ENCODE measurements at places on chromosomes 16 and 17.

DNA sequence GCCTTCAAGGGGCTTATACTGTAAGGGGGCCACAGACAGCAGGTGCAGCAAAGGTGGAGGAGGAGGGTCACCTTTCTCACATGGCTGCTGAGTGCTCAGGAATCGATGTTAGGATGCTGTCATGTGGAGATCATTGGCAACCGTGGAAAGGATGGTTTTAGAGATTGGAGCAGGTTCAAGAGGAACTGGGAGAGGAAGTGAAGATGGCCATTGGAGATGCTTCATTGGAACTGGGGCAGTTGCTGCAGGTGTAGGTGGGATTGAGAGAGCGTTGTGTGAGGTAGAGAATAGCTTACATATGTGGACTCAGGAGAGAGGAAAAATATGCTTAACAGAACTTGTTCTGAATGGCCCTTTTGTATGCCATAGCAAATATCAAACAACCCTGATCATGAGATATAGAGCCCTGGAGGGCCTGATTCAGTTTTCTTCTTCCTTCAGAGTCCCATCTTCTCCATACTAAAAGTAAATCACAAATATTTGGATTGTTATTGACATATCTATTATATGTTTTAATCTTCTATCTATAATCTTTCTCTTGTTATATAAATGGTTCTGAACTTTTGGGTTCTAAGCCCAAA, 40.8 kb downstream of the LDHD start:
- no peak for DNase-seq

GRCh38 chr17:14202388-14203166, 34.1 kb downstream of the CDRT15 start:
- DNase-seq, result no peak

- DNase-seq, result no peak
These were observed 83.9 kb upstream of the IRX5 start for GRCh38 chr16:54846766-54847165.

GRCh38 chr16:78461087-78461486, 361.6 kb downstream of the WWOX start:
- DNase-seq, result no peak

- DNase-seq, result no peak
These were observed 24.8 kb upstream of the ERN1 start for GRCh38 chr17:64154717-64155116.

- DNase-seq, result no peak
These were observed 18.5 kb downstream of the DNAI2 start for GRCh38 chr17:74292495-74292894.

GRCh38 chr17:77666462-77666861, 292.0 kb upstream of the TNRC6C start:
- DNase-seq, result no peak

DNA sequence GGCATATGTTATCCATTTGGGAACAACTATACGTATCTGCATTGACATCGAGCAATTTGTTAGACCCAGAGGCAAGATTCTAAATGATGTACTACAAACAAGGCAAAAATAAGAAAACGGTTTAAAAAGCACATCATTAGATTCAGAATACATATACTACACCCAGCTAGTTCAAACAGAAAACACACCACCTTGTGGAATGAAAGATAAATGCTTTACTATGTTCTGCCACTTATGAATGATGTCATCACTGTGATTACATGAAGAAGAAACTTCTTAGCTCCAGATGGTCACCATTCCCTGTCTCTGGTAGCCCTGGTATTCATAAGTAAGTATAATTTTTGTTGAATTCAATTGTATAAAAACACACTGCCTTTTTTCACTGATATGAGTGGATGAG, 7.8 kb downstream of the NACA2 start:
- DNase-seq, result no peak

DNA sequence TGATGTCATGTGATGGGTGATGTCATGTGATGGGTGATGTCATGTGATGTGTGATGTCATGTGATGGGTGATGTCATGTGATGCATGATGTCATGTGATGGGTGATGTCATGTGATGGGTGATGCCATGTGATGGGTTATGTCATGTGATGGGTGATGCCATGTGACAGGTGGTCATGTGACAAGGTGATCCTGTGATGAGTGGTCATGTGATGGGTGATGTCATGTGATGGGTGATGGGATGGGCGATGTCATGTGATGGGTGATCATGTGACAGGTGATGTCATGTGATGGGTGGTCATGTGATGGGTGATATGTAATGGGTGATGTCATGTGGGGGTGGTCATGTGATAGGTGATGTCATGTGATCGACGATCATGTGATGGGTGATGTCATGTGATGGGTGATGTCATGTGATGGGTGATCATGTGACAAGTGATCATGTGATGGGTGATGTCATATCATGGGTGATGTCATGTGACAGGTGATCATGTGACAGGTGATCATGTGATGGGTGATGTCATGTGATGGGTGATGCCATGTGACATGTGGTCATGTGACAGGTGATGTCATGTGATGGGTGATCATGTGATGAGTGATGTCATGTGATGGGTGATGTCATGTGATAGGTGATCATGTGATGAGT, 17.2 kb downstream of the CD300LB start:
- DNase-seq, result peak; percentile 62

DNA sequence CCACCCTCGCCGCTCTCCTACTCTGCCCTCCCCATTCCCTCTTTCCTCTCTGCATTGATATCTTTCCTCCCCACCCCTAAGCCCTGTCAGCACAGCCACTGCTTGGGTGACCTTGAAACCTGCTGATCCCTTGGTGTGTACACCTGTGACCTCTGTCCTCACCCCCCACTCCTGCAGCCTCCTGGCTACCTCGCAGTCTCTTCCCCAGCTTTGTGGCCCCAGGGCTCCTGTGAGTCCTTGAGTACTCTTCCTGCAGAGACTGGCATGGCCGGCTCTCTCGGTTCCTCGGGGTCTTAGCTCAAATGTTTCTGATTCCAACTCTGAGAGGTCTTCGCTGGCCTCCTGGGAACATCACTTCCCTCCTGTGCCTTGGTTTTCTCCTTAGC, 31.7 kb downstream of the ADCY7 start:
- no peak for DNase-seq

DNA sequence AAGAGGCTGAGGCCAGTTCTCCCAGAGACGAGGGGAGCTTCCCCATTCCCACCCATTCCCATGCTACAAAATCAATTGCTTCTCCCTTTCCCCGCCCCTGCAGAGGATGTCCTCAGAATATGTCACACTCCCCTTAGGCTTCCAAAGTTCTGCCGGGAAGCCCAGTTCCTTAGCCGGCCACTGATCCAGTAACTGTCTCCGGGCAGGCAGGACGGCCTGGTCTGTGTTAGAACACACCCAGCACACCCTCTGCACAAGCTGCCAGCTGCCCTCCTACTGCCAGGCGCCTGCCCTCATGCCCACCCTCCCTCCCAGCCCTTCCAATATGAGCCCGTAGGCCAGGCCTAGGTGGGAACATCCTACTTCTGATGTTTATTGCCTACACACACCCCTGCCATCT, 31.1 kb downstream of the SGSM2 start:
- no peak for DNase-seq

- no peak for DNase-seq
These were observed 66.8 kb upstream of the GAS7 start for GRCh38 chr17:10265100-10265810.

- no peak for DNase-seq
These were observed 146.1 kb upstream of the HSBP1 start for GRCh38 chr16:83661656-83662055.

DNA sequence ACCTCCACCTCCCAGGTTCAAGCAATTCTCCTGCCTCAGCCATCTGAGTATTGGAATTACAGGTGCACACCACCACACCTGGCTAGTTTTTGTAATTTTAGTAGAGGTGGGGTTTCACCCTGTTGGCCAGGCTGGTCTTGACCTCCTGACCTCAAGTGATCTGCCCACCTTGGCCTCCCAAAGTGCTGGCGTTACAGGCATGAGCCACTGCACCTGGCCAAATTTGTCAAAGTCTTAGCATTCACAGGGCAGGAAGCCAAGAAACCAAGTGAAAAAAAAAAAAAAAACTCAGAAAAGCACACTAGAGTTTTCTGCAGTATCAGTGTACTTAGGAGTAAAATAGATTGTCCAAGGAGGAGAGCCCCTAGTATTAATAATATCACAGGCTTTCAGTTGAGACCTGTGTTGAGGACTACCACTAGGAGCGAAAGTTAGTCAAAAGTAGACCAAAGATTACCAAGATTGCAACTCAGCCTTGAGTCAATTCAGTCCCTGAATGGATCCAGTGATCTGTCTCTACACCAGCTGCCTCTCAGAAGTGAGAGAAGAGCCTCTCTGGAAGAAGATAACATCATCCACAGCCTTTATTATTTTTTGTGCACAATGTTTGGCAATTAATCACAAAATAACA, 159.7 kb downstream of the CEP112 start:
- DNase-seq, result no peak

- DNase-seq, result no peak
These were observed 18.0 kb upstream of the ABCA5 start for GRCh38 chr17:69344939-69345338.

DNA sequence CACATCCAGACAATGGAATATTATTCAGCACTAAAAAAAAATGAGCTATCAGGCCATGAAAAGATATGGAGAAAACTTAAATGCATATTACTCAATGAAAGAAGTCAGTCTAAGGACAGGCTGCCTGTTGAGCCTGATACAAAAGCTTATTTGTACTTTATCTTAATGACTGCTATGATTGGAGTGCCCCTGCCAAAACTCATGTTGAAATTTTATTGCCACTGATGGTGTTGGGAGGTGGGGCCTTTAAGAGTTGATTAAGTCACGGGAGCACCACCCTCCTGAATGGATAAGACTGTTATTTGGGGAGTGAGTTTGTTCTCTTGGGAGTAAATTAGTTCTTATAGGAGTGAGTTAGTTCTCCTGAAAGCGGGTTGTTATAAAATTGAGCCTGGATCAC, 9.9 kb downstream of the C17orf67 start:
- DNase-seq, result no peak

- DNase-seq, result no peak
These were observed 56.3 kb downstream of the PLD6 start for GRCh38 chr17:17149520-17150447.

DNA sequence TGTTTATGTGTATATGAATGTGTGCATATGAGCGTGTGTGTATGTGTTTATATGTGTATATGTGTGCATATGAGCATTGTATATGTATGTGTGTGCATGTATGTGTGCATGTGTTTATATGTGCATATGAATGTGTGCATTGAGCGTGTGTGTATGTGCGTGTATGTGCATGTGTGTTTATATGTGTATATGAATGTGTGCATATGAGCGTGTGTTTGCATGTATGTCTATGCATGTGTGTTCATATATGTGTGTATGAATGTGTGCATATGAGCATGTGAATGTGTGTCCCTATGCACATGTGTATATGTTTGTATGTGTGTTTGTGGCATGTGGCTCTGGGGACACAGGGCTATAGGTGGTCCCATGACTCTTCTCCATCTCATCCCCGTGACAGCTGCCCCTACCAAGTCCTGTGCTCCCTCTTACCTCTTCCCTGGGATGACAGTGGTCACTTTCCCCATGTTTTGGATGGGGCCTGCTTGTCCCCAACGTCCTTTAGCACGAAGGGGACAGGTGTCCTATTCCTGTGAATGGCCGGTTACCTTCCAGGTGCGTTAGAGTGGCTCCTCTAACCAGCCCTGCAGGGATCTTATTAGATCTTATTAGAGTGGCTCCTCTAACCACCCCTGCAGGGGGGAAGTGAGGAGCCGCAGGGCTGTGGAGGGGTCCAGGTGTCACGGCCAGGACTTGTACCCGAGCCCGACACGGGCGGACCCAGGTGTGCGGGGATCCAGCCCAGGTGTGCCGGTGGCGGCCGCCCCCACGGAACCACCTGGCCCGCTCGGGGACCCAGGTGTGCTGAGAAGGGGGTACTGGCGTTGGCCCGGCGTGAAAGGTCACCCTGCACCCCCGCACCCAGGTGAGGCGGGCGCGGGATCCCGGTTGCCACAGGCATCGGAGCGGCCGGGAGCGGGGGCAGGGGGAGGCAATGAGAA, 105.6 kb downstream of the SEC14L1 start:
- no peak for DNase-seq

DNA sequence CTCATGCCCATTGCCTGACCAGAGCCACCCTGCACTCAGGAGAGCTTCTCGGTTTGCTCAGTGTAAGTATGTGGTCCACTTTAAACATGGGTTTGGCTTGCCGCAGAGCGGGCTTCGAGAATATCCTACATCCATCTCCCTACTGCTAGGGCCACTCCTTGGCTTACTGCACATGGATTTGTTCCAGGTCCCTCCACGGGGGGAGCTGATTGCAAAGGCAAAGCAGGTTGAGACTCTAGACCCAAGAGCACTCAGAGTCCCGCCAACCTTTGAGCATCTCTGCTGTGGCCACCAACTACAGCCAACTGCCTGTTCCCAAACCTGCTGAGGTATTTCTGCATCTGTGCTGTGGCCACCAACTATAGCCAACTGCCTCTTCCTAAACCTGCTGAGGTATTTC, 26.4 kb downstream of the RNF135 start:
- DNase-seq, result no peak

GRCh38 chr16:17372386-17372785, 98.4 kb downstream of the XYLT1 start:
- DNase-seq, result no peak

DNA sequence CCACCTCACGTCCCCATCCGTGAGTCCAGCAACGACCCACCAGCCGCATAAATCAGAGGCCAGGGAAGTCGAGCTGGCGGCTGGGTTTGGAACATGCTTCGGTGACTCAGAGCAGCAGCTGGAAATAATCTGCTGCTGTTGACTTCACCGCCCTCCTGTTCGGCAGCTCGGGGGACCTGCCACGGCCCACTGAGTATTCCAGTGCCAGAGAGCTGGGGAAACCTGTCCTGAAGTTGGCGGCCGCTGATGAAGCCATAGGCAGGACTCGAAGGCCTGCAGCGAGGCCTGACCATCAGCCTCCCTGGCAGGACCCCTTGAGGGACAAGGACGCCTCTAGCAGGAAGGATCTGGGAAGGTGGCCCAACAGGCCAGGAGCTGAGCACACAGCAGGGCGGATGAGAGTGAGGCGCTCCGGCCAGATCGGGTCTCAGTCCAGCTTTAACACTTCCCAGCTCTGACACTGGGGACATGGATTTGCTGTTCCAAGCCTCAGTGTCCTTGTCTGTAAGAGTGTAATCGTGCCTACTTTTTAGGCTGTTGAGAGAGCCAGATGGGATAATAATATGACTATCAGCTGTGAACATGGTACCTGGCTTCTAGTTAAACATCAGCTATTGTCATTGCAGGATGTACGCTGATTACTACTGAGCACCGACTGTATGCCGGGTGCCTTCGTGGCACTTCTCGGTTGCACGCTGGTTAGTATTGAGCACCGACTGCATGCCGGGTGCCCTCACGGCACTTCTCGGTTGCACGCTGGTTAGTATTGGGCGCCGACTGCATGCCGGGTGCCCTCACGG, 50.4 kb upstream of the CIBAR2 start:
- DNase-seq, result no peak

DNA sequence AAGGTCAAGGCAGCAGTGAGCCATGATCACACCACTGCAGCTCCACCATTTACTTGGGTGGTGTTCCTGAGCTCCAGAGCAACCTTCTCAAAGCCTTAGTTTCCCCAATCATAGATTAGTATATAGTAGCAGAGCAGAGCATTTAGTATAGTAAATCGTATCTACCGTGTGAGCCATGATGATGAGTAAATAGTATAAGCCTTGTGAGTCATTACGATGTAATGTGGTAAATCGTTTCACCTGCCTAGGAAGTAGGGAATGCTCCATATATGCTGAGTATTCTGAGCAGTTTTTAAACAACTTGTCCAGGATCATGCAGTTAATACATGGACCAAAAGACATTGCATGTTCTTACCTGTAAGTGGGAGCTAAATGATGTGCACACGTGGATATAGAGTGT, 66.4 kb downstream of the SCNN1B start:
- no peak for DNase-seq

- DNase-seq, result no peak
These were observed 20.9 kb downstream of the ALOX15 start for GRCh38 chr17:4620531-4621101.
